MV-4-11 (cell line): ENCODE measurements at places on chromosomes 16 and 17.

- DNase-seq, result no peak
Observed at GRCh38 chr16:65024767-65025178, 97.1 kb downstream of the CDH11 start.

DNA sequence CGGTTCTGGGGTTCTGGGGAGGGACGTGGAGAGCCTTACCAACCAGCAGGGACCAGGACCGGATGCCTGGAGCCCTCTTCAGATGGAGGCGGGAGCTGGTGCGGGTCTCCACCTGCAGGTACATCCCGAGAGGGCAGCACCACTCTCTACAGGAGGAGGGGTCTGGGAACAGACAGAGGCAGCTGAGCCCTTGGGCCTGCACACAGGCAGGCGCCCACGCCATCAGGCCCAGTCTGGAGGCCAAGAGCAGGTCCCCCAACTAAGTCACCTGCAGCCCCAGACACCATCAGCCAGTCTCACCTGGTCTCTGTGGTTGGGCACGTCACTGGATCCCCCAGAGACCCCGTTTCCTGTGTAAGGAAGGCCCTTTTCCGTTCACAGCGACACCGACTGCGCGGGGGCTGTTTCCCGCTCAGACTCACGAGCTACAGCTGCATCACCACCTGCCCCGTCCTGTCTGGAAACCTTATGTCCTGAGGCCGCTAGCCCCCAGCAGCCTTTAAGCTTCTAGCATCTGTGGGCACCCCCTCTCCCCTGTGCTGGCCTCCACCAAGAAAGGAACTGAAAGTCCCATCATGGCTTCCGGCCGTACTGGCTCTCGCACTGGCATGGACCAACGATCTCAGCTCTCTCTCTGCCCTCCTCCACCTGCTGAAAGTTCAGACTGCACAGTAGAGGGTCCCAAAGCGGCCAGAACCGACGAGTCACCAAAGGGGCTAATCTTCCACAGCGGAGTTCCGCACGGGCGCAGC lies 1.2 kb downstream of the CYBC1 start:
- DNase-seq, result peak; percentile 83

DNA sequence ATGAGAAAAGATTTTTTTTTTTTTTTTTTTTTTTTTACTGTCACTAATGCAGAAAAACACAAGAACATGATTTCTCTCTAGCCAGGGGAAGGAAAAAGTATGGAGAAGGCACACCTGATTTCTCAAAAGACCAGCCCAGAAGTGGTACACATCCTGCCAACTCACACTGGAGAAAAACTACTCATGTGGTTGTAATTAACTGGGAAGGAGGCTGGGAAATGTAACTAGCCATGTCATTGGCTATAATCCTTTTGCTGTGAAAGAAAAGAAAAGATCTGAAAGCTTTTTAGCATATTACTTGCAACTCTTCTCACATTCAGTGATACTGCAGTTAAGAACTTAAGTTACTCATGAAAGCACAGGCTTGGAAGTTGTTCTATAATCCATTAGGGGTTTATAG lies 195.9 kb upstream of the PMFBP1 start:
- DNase-seq, result no peak

- DNase-seq, result no peak
Observed at GRCh38 chr16:72783716-72784318, 264.1 kb downstream of the ZFHX3 start.

DNA sequence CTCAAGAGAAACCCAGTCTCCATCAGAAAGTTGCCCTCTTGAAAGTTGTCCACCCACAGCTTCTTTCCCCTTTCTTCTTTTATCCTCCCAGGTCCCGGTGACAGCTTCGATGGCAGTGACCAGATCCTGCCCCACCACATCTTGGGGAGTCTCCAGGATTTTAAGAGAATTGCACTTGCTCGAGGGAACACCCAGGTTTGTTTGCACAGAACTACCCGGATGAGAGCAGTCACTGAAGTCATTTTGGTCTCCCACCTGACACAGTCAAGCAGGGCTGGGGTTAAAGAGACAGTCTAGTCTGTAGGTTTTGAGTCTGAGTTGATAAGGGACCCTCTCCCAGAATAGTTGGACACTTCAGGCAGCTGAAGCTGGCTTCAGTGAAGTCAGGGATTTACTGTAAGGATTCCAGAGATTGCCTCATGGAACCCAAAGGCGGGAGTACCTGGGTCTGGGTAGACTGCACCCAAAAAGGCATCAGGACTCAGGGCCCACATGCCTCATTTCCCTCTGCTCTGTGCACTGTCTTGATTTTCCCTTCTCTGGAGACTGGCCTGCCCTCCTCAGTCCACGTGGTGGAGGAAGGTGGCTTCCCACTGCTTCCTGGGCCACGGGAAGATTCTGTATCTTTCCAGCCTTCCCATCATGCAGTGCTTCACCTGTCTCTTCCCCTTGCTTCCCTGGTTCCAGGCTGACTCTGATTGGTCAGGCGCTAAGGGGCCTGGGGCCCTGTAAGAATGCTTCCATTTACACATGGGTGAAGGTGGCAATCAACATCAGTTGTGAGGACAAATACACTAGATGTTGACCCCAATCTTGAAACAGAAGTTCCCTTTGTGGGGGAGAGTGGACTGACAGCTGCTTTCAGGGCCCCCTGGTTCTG lies 9.5 kb downstream of the MYCBPAP start:
- no peak for DNase-seq

- no peak for DNase-seq
Observed at GRCh38 chr16:73714976-73715375, 581.6 kb upstream of the PSMD7 start.
